ENCODE measurements at places on chromosomes 4 and X.
A peak's percentile ranks its signal among the peaks of the same experiment; 100 is the strongest.

DNA sequence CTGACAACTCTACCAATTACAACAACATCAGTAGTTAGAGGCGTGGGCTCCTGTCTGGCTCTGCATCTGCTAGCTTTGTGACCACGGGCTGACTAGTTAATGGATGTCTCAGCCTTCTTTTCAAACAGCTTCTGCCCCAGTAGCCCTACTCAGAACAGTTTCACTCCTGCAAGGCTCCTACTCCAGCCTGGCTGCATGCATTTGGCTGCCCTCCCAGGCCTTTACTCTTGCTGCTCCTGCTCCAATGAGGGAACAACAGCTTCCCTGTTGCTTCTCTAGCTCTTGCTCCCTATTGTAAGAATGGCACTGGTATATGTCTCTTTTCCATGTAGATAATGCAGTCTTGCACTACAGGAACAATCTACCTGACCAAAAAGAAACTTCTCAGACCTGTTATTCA lies 93.3 kb downstream of the TTC29 start:
- DNase-seq: no peak

DNA sequence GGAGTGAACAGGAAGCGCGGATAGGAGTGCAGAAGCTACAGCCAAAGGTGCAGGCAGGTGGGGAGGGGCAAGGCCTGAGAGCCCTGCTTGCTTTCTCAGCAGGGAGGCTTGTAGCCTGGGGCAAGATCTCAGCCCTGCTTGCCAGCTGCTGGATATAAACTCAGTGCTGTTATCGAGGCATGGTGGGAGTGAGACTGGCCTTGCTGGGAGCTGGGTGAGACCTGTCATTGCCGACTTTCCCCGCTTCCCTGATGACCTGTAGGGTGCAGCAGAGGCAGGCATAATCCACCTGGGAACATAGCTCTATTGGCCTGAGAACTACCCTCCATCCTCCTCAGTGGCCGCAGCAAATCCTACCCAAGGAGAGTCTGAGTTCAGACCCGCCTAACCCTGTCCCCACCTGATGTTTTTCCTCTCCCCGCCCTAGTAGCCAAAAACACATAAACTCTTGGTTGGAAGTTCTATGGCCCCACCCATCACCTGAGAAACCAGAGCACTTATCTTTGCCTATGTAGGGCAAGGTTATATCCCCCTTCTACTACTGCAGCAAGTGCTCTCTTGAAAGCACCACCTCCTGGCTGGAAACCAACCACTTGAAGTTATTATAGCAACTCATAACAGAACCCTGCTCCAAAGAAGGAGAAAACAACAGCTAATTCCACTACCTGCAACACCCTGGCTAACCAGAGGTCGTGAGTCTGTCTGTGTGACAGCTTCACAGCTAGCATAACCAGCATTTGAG lies 80.7 kb downstream of the FHIP1A start:
- DNase-seq: peak; percentile 12

DNA sequence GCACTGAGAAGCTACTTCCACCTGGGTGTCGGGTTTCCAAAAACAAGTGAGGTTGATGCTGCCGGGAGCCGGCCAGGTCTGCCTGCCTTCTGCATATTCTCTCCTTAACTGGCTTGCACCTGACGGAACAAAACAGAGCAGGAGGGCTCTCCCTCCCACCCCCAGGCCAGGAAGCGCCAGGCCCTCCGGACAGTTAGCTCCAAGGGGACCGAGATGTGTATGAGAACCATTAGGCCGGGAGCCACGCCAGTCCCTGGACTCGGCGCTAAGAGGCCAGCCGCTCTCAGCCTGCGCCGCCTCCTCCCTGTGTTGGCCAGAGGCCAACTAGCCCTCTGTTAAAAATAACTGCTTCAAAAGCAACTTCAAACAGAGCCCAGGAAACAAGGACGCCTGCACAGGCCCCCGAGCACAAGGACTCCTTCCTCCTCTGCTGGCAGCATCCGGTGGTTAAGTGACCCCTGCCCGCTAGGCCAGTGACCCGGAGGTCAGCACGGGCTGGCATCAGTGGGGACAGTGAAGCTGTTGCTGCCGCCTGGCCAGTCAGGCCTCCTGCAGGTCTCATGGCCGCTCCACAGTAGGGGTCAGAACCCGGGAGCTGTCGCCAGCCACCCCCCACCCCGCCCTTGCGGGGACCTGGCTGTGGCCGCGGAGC lies 107.9 kb downstream of the ABLIM2 start:
- peak; percentile 92 for DNase-seq

- DNase-seq: peak; percentile 6
Observed at GRCh38 chrX:121308276-121308805, 260.9 kb downstream of the GLUD2 start.

GRCh38 chr4:7786517-7786916 lies 153.1 kb downstream of the AFAP1 start:
- no peak for DNase-seq

DNA sequence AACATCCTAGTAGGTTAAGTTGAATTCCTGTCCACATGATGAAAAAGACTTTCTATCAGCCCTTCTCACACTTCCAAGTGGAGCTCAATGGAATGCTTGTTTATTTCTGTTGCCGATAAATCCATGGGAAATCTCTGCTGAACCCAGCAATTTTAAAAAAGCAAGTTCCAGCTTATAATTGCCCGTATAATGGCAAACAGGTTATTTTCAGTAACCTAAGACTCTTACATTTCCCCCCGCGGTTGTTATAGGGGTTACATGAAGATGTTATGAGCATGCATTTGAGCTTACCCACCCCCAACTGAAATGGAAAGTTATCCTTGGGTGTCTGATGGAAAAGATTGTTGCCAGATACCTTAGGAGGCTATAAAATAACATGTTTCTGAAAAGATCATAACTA lies 136.2 kb downstream of the PALLD start:
- DNase-seq: no peak

DNA sequence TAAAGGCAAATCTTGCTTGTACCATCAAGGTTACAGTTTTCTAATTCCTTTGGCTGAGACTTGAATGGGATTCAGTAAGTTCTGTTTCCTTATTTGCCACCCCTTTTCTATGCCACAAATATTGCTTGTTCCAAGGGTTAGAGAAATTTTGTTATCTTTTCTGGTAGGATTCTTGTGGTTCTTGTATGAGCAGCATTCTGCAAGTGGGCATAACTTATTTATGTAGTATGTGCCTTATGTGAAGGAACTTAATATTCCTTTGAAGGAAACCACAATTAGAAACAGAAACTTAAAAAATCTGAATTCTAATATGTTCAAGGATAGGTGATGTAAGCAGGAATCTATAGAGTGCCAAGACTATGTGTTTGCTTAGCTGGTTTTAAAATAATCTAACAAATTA lies 53.1 kb upstream of the TSPAN5 start:
- no peak for DNase-seq

GRCh38 chrX:18962329-18962728 lies 21.6 kb downstream of the PHKA2 start:
- no peak for DNase-seq

- no peak for DNase-seq
Observed at GRCh38 chrX:18272222-18272621, 51.5 kb upstream of the BEND2 start.

- no peak for DNase-seq
Observed at GRCh38 chrX:85004255-85004654, 578 bp downstream of the APOOL start.

GRCh38 chr4:184823014-184823413 lies 2.8 kb downstream of the ACSL1 start:
- no peak for DNase-seq

DNA sequence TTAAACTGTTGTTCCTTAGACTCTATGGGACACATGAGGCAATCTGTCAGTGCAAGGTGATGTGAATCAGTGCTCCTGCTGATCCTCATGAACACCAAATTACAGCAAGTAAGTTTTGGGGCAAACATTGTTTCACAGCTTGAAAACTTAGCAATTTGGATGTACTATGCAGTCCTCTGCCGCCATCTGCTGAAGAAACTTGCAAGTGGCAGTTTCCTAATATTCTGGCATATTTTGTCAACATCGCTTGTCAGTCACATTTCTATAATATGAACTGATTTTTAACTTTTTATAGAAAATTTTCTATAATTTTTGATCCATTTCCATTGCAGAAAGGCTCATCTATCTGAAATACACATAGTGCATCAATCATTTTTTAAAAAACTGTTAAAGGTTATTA lies 56.3 kb downstream of the ZAR1 start:
- peak; percentile 34 for DNase-seq

- DNase-seq: no peak
Observed at GRCh38 chr4:168524006-168524405, 27.2 kb downstream of the PALLD start.

GRCh38 chr4:152340818-152341217 lies 195.1 kb downstream of the FBXW7 start:
- DNase-seq: no peak

DNA sequence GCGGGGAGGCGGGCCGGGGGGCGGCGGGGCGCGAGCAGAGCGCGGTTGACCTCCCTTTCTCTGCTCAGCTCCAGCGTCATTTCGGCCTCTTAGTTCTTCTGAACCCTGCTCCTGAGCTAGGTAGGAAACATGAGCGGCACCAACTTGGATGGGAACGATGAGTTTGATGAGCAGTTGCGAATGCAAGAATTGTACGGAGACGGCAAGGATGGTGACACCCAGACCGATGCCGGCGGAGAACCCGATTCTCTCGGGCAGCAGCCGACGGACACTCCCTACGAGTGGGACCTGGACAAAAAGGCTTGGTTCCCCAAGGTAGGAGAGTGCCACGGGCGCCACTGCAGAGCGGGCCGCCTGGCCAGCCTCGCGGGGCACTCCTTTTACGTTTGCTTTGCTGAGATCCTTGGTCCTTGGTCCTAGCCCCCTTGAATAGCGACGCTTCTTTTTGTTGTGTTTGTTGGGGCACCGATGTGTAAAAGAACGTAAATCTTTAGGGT lies at the start of gene HTATSF1:
TSS of gene HTATSF1 (plus strand) at position 37 of the 497 bp plus-strand sequence. CDS start at position 130, 93 bp downstream.
- no peak for DNase-seq

GRCh38 chrX:69027181-69028005 lies 137.9 kb downstream of the PJA1 start:
- DNase-seq: no peak
